Naive thymus-derived CD4-positive, alpha-beta T cell (primary cell): ENCODE measurements at places on chromosomes 6 and 20.

GRCh38 chr20:54110041-54110440 lies 39.6 kb upstream of the BCAS1 start:
- DNase-seq: no peak

- DNase-seq: peak; percentile 76
Measured at GRCh38 chr20:13221673-13222318, 722 bp downstream of the ISM1 start.

DNA sequence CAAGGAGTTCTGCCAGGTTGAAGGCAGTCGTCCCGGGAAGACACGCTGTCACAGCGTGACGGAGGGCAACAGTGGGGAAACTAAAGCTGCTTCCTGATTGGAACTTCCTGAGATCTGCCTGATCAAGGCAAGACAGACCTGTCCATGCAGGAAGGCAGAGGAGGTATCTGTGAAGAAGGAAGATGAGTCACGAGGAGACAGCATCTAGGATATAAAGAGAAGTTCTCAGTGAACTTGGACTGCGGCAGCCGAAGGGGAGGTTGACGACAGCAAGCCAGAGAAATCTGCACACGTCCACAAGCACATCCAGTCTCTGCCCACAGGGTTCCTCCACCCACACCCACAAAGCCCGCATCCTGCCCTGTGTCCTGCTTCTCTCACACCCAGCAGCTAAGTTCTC lies 38.6 kb downstream of the PREP start:
- DNase-seq: no peak

DNA sequence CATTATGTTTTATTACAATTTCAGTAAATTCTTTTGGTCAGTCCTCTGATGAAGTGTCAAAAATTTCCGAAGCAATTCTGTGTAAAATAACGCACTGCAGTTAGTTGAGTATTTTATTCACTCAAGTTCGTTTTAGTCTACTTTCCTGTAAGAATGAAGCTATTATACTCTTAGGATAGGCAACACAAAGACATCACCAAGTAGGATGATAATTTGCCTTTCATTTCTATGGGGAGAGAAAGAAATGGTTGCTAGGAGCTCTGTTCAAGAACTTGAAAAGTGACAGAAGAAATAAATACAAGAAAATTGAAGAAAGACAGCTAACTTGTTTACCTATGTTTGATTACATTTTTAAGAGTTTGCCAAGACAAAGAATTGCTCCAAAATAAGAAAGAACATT lies 290.4 kb downstream of the EYS start:
- no peak for DNase-seq

DNA sequence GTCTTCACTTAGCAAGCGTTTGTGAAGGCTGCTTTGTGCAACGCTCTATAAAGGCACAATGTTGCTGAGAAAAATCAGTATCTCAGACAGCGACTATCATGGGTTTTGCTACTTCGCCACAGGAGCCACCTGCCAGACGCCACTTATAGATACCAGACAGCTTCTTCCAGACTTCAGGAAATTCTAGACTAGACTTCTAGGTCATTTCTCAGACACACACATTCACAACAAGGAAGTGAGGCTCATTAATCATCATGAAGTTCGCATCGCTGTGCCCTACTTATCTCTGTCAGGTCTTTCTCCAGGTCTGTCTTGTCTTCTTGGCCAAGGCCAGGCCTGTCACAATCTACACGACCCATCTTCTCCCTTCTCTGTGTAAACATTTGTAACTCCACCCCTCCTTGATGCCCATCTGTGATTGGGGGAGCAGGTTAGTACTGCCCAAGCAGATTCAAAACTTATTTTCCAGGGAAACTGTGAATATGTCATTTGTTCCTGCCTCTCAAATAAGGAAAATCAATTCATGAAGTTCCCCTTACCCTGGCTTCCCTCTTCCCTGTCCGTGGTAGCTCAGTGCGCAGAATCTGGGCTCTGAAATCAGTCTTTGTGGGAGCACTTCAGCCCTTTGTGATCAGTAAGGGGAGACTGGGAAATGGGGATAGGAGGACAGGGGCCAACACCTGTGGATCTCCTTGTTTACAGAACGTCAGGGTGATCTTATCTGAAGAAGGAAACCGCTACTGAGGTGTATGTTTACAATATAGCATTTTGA lies 115.5 kb downstream of the TNFAIP3 start:
- no peak for DNase-seq

- DNase-seq: no peak
Measured at GRCh38 chr6:46062991-46063390, 47.3 kb upstream of the CLIC5 start.

GRCh38 chr6:110180228-110181008 lies at the start of gene CDC40:
Gene CDC40, plus strand, starts transcription at chr6:110180427. Its CDS starts 18 bp downstream, at chr6:110180445.
- DNase-seq: peak; percentile 62

DNA sequence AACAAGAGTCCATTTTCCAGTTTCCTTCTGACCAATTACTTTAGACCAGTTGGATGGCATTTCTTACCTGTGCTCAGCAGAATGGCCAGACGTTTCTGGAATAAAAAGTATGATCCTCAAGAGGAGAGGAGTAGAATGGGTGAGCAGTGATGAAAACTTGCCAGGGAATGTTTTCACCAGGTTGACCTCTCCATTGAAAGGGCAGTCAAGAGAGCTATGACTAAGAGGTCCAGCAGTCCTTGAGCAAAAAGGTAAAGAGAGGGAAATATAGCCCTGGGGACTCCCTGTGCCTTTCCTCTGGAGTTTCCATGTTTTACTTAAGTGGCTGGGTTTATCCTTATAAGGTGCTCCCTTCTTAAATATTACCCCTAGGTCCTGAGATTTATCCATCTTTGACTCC lies 210.9 kb downstream of the TBX18 start:
- DNase-seq: no peak

DNA sequence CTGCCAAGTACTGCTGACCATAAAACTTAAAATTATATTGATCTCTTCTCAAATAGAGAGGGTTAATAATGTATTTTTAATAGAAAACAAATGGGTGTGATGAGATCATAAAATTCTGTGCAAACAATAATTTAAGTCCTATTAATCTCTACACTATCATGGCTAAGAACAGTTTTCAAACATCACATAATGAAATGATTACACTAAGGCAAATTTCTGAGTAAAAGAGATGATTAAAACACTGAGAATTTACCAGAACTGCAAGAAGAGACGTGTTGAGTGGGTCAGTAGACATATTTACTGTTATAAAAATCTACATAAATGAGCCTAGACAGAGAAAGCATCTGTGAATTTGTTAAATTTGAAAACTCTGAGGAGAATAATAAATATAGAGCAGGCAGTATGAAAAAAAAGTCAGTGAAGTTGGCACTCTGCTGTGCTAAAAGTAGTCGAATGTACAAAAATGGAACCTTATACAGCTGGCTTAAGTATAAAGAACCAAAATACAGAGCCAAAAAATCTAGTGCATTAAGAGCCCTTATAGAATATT lies 302.6 kb upstream of the MANEA start:
- DNase-seq: no peak

DNA sequence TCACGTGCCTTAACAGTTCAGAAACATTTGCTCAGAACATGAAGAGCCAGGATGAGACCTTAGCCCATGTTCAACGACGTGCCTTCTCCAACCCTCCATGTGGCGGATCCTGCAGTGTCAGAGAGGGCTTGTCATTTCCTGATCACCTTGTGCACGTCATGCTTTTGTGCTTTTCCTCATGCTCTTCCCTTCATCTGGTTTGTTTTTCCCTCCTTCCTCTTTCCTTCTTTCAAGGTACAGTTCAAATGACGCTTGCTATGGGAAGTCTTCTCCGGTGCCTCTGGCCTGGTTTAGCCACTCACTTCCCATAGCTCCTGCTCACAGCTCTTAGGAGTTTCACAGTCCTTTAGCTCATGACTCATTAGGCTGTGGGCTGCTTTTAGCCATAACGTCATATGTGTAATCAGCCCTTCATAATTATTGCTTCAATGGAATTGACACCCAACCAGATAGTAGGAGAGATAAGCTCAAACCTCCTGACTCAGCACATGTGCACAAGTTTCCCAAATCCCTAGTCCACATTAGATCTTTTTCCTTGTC lies 102.7 kb upstream of the CNKSR3 start:
- no peak for DNase-seq

DNA sequence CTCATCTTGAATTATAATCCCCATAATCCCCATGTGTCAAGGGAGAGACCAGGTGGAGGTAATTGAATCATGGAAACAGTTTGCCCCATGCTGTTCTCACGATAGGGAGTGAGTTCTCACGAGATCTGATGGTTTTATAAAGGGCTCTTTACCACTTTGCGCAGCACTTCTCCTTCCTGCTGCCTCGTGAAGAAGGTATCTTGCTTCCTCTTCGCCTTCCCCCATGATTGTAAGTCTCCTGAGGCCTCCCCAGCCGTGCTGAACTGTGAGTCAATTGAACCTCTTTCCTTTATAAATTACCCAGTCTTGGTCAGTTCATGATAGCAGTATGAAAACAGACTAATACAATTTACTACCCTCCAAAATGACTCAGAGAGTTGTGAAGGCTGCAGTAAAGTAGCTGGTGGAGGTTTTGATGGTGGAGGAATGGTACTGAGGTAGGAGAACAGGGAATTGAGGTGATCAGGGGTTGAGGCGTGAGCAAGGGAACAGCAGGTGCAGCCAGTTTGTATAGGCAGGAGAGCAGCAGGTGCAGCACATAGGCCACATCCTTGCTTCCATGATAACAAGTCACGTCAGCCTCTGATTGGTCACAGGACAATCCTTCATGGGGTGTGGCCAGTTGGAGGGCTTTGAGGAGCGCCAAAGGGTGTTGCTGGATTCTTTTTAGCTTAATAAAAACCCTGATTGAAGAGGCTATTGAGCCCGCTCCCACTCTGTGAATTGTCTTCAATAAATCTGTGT lies 150.0 kb downstream of the CDC5L start:
- DNase-seq: no peak

DNA sequence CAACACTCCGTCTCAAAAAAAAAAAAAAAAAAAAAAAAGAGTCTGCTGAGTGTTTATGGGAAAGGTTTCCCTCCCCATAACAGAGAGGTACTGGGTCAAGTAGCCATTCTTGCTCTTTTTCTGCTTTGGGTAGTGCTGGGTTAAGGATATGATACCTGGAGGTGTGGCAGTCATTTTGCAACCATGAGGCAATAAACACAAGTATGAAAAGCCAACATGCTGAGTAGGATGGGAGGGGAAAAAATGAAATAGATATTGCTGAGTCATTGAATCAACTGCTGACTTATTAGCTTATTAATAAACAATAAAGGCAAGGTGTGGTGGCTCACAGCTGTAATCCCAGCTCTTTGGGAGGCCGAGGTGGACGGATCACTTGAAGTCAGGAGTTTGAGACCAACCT lies 2.3 kb upstream of the TOMM34 start:
- no peak for DNase-seq

GRCh38 chr6:69179681-69180080 lies 544.6 kb downstream of the ADGRB3 start:
- no peak for DNase-seq

- no peak for DNase-seq
Measured at GRCh38 chr6:16704401-16705045, 56.7 kb downstream of the ATXN1 start.

GRCh38 chr6:137430954-137431353 lies 63.2 kb downstream of the OLIG3 start:
- DNase-seq: no peak

DNA sequence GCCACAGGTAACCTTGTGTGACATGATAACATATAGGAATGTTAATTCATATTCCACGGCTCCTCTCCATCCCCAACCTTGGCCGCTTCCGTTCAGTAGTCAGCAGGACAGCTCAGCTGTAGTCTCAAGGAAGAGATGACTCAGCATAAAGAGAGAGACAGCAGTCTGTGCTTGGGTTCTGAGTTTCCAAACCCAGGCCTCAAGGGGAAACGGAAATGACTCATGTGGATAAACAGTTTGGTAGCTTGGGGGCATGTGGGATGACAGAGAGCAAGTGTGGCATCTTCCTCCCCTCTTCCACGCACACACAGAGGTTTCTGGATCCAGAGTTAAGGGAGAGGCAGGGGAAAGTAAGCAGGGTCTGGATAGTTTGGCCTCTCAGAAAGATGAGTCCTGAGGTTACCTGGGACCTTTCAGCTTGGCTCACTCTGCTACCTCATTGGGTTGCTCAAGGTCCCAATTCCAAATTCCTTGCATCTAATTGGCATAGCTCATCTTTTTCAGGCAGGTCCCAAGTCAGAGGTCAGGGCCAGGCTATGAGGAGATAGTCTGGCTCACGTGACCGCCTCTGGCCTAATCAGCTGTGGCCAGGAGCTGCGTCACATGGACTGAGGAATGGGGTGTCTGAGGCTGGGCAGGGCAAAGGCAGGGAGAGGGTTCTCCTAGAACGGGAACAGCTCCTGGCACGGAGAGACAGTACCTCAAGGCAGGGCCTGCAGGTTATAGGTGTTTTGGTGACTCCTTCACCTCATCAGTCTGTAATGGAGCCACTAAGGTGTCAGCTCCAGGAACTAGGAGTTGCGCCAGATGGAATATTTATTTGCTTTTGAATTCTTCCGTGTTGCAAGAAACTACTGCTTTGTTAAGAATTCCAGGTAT lies 36.5 kb upstream of the MLN start:
- no peak for DNase-seq

DNA sequence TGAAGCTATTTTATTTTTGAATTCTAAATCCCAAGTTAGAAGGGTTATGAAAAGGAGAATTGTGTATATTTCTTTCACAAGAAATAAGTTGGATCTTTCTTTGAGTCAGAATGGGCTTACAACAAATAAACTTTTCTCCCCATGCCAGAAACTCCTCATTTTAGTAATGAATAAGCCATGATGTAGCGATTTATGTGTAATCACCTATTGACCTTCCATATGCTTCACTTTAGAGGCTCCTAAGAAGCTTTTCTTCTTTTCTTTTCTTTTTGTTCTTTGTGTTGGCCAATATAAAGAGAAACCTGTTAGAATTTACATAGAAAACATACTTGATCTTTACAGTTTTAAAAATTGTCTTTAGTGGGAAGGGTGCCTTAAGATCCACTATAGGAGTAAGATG lies 370.2 kb downstream of the UTRN start:
- no peak for DNase-seq

DNA sequence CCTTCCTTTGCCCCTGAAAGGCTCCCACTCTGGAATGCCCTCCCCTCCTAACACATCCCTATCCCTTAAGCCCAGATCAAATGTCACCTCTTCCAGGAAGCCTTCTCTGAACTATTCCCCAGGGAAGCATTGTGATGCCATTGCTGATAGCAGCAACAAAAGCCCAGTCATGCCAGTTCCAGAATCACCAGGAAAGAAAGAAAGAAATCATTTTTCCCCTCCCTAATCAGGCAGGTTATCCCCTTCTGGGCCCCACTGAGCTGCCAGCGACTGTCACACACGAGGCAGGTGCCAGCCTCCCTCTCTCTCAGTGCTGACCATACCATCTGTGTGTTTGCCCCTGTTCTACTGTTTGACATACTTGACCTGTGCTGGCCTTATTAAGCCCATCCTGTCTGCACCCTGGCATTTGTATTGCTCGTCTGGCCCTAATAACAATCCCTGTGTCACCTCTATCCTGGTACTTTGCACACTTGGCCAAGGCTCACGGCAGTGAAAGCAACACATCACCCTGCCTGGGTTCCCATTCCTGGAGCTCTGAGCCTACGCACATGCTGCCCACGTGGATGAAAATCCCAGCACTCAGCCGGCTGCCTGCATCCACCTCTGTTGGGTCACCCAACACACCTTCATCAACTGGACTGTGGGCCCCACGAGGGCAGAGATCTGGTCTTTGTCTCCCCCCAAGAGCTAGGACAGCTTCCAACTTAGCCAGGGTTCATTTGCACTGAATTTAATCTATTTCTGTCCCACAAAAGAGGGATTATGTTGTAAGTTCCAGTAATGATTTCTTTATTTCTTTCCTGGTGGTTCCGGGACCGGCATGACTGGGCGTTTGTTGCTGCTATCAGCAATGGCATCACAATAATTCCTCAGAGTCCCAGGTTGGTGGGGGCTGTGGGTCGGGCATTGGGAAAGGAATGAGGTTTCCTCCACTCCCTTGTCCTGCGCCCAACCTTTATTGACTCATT lies 5.3 kb upstream of the BPIFB1 start:
- DNase-seq: no peak

- DNase-seq: no peak
Measured at GRCh38 chr20:24810676-24811407, 138.2 kb upstream of the CST7 start.
